ENCODE measurements at places on chromosomes 6 and 20.

- H3K4me3 ChIP-seq, result peak overlapping the region; percentile 73
- DNase-seq, result peak; percentile 42
- no peaks in the 10 kb centered on the region for H3K36me3 ChIP-seq
- no peak overlapping the region for H3K27ac ChIP-seq
- peaks cover 24% of the 10 kb centered on the region for H3K4me1 ChIP-seq
- no peaks in the 10 kb centered on the region for H3K27me3 ChIP-seq
These were observed 1.2 kb downstream of the ECI2 start for GRCh38 chr6:4133941-4134838.

GRCh38 chr6:28215425-28215824 lies 9.7 kb upstream of the ZSCAN9 start:
- peaks cover 46% of the 10 kb centered on the region for H3K4me1 ChIP-seq
- H3K27me3 ChIP-seq, result no peaks in the 10 kb centered on the region
- no peak overlapping the region for H3K27ac ChIP-seq
- no peaks in the 10 kb centered on the region for H3K36me3 ChIP-seq
- DNase-seq, result no peak

GRCh38 chr6:101276066-101276465 lies 117.4 kb upstream of the GRIK2 start:
- no peak overlapping the region for H3K27ac ChIP-seq
- H3K4me1 ChIP-seq, result no peaks in the 10 kb centered on the region
- no peak for DNase-seq

DNA sequence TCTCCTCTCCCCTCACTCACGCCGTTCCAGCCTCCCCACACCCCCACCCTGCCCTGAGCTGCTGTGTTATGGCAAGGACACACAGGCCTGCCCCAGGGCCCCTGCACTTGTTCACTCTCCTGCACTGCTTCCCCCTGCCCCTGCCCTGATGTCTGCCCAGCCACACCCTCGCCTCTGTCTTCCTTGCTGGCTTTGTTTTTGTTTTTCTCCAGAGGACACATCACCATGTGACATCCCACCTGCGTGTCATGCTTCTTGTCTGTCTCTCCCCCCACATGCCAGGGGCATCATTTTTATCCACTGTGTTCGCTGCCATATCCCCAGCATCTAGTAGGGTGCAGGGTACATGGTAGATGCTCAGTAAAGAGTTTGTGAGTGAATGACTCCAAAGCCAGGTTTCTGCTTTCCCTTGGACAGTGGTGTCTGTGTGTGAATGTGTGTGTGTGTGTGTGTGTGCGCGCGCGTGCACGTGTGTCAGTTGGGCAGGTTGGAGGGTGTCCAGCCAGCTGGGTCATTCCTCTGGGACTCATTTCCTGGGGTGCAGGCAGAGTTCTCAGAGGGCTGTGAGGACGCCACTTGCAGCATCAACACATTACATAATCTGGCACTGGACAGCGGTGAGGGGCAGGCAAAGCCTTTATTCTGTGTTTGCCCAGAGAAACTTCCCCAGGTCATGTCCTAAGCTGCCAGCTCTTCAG lies 60.6 kb downstream of the STK35 start:
- no peaks in the 10 kb centered on the region for H3K36me3 ChIP-seq
- no peak for DNase-seq
- H3K4me3 ChIP-seq, result no peak overlapping the region
- no peaks in the 10 kb centered on the region for H3K4me1 ChIP-seq
- H3K27ac ChIP-seq, result no peak overlapping the region

GRCh38 chr6:73657201-73657600 lies 3.4 kb upstream of the SLC17A5 start:
- no peak for DNase-seq
- no peak overlapping the region for H3K27ac ChIP-seq
- peaks cover 17% of the 10 kb centered on the region for H3K4me1 ChIP-seq
- H3K4me3 ChIP-seq, result no peak overlapping the region
- no peaks in the 10 kb centered on the region for H3K27me3 ChIP-seq

DNA sequence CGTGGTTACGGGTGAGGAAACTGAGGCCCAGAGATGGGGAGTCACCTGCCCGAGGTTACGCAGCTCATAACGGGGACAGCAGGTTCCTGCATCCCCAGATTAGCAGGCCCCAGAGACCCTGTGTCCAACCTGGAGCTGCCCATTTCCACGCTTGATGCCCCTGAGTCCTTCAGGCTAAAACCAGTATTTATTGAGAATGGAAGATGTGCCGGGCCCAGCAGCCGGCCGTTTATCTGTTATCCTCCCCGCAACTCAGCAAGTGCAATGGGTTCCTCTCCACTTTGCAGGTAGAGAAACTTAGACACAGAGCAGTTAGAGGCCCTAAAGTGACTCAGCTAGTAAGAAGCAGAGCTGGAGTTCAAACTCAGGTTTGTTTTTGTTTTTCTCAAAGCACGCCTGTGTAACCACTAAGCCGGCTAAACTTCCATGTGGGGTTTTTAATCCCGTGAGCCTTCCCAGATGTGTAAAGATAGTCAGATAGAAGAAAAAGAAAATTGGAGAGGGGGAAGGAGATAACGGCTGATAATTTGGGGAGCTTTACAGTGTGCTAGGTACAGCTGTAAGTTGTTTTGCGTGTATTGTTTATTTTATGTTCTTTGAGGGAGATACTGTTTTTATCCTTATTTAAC lies 775 bp downstream of the PFDN4 start:
- DNase-seq, result peak; percentile 70
- peak overlapping the region; percentile 51 for H3K27ac ChIP-seq
- H3K4me1 ChIP-seq, result peaks cover 17% of the 10 kb centered on the region
- H3K36me3 ChIP-seq, result no peaks in the 10 kb centered on the region
- peak overlapping the region; percentile 88 for H3K4me3 ChIP-seq

- no peaks in the 10 kb centered on the region for H3K4me1 ChIP-seq
- no peak overlapping the region for H3K27ac ChIP-seq
- no peak for DNase-seq
- H3K36me3 ChIP-seq, result no peaks in the 10 kb centered on the region
These were observed 112.3 kb upstream of the TOP1 start for GRCh38 chr20:40916276-40916675.

- no peaks in the 10 kb centered on the region for H3K36me3 ChIP-seq
- DNase-seq, result no peak
- no peaks in the 10 kb centered on the region for H3K4me1 ChIP-seq
- no peak overlapping the region for H3K4me3 ChIP-seq
- no peak overlapping the region for H3K27ac ChIP-seq
- no peaks in the 10 kb centered on the region for H3K27me3 ChIP-seq
These were observed 201.3 kb upstream of the SSTR4 start for GRCh38 chr20:22833851-22834250.

- H3K4me1 ChIP-seq, result no peaks in the 10 kb centered on the region
- H3K4me3 ChIP-seq, result no peak overlapping the region
- H3K27me3 ChIP-seq, result no peaks in the 10 kb centered on the region
These were observed 725.5 kb downstream of the TBC1D32 start for GRCh38 chr6:120608826-120609225.
